ENCODE measurements at places on chromosomes 16 and 17. TPM values are rescaled to one million over a fixed set of nuclear protein-coding genes. Genes with fewer than 3 reads are reported as not detected.

CMTM2 gene
- not detected for total RNA-seq

RNF222 gene
- not detected for total RNA-seq

KLHL10 gene
- not detected for total RNA-seq

FBXW10 gene
- total RNA-seq, result 0.08 TPM

USP6 gene
- 0.05 TPM for total RNA-seq

ITGB3 gene
- 3.3 TPM for total RNA-seq

ABCA3 gene
- total RNA-seq, result 6.9 TPM

AIPL1 gene
- not detected for total RNA-seq

SLC52A1 gene
- total RNA-seq, result not detected

MAF gene
- total RNA-seq, result 11.5 TPM

DNA sequence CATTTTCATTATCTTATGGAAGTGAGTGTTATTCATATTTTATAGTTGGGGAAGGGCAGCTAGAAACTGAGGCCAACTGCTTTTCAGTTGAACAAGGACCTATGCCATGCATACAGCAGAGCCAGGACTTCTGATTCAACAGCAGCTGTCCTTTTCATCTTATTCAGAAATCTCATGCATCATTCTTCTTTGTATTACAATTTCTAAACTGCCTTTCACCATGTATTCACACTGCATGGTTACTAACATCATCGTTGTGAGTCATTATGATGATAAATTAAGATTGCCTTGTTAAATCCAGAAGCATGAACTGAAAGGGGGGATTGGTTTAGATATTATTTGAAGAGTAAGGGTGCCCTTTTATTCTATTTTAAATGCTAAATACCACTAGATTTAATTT is 1470.1 kb upstream of the GOT2 start:
- H3K27me3 ChIP-seq, result no peaks in the 10 kb centered on the region
- DNase-seq, result no peak
- no peak overlapping the region for H3K27ac ChIP-seq
- no peaks in the 10 kb centered on the region for H3K4me1 ChIP-seq

DNA sequence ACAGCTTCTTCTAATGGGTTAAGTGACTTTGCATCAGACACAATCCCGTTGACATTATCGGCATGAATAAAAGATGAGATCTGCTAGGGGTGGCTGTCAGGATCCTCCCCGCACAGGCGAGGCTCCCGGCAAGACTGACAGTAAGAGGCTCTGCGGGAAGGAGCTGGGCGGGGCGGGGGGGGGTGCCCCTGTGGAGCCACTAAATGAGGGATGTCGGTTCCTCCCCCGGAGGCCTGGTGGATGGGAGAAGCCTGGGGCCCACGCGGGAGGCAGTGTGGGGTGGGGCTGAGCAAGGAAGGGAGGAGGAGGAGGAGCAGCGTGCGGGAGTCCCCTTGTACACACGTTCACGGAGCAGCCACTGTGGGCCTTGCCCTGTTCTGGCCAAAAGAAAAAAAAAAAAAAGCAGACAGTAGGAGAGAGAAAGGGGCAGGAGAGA is 190.9 kb upstream of the GSE1 start:
- no peak overlapping the region for H3K4me3 ChIP-seq
- peaks cover 10% of the 10 kb centered on the region for H3K27me3 ChIP-seq
- peaks cover 9% of the 10 kb centered on the region for H3K4me1 ChIP-seq
- peak; percentile 2 for DNase-seq

DNA sequence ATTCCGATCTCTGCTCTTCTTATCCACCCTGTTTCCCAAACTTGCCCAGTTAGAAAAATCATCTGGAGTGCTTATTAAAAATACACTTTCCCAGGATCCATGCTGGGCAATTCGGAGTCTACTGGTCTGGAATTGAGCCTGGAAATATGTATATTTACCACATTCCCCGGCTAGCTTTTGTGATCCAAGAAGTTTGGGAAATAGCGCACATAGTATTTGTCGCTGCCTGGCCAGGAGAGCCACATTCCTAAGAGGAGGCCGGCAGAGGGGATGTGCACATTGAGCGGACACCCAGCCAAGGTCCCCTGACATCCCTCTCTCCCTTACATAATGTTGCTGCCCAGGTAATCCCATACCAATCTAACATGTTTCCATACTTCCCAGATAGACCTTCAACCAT is 62.1 kb upstream of the TMEM97 start:
- no peaks in the 10 kb centered on the region for H3K36me3 ChIP-seq
- no peak overlapping the region for H3K4me3 ChIP-seq
- no peak overlapping the region for H3K27ac ChIP-seq
- peaks cover 2% of the 10 kb centered on the region for H3K4me1 ChIP-seq

DNA sequence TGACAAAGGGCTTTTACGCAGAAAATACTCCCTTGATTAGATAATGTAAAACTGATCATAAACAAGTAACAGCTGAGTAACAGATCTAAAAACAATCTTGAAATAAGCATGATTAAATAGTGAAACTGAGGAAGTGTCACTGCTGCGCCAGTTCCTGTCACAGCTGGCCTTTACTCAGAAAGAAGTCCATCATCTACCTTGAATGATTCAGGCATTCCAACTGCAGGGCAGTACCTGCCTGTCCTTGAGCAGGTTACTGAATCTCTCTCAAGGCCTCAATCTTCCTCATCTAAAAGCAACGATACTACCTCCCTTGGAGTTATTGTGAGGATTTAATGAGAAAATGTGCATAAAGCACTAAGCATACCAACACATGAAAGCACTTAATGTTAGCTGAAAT is 12.7 kb downstream of the PHLPP2 start:
- no peak overlapping the region for H3K4me3 ChIP-seq
- H3K4me1 ChIP-seq, result peaks cover 6% of the 10 kb centered on the region
- no peaks in the 10 kb centered on the region for H3K27me3 ChIP-seq
- H3K27ac ChIP-seq, result no peak overlapping the region
- no peak for DNase-seq
- peaks cover 4% of the 10 kb centered on the region for H3K36me3 ChIP-seq

- H3K27ac ChIP-seq, result no peak overlapping the region
- H3K27me3 ChIP-seq, result peaks cover 66% of the 10 kb centered on the region
- no peaks in the 10 kb centered on the region for H3K36me3 ChIP-seq
- H3K4me3 ChIP-seq, result no peak overlapping the region
- DNase-seq, result no peak
- H3K4me1 ChIP-seq, result peaks cover 3% of the 10 kb centered on the region
Observed at GRCh38 chr17:34366010-34366409, 3.0 kb upstream of the CCL1 start.

GRCh38 chr17:55582897-55583296 is 71.6 kb upstream of the SMIM36 start:
- no peaks in the 10 kb centered on the region for H3K36me3 ChIP-seq
- no peak for DNase-seq
- no peaks in the 10 kb centered on the region for H3K27me3 ChIP-seq

DNA sequence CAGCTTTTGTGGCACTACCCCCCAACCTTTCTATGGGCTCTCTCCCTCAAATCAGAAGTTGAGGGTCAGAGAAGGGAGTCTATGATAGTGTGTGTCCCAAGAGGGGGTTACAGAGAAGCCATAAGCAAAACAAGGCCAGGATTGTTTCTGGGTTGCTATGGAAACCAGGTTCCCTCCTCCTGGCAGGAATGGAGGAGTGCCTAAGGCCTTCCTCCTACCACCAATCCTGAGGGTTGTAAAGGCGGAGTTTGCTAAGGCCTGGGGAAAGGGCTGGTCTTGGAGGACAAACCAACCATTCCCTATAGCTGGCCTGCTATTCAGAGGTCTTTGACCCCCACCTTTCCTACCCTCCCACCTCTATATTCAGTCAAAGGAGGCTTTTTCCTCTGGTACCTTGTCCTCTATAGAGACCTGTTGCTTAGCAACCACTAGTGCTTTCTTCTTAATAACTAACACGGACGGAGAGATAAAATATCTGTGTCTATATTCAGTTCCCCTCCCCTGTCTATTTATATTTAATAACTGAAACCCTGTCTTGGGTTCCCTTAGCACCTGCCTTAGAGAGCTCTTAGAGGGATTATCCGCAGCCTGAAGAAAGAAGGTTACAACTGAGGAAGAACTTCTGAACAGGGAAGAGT is 43.4 kb downstream of the NEUROD2 start:
- DNase-seq, result no peak
- no peak overlapping the region for H3K27ac ChIP-seq
- no peaks in the 10 kb centered on the region for H3K27me3 ChIP-seq
- no peak overlapping the region for H3K4me3 ChIP-seq

DNA sequence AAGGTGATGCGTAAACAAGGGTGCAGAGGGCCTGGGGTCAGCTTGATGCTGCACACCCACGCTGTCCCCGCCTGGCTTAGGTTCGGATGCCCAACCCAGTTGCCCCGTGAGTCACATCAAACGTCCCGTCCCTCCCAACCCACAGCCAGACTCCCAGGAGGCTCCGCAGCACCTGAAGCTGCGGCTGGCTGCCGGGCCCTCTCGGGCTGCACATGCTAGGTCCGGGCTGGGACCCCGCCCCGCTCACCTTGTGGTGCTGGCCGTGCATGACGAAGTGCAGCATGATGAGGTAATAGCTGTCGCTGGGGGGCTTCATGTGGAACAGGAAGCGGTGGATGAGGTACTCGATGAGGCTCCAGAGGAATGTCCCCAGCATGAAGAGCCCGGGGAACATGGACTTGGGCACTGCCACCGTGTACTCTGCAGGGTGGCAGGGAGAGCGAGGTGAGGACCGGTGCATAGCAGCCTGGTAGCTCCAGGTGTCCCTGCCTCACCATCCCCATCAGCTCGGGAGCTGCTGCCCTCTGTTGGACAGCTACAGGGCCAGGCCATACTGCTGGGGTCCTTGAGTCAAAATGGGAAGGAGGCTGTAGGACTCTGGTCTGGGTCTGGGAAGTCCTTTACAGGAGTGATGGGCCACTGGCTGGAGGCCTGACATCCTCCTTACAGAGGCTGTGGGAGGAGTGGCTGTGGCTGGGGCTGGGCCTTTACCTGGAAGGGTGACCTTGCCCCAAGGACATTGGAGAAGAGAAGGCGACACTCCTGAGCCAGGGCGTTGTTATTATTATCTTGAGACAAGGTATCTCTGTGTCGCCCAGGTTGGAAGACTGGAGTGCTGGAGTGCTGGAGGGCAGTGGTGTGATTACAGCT is 18.3 kb upstream of the MLKL start:
- H3K4me1 ChIP-seq, result no peaks in the 10 kb centered on the region
- DNase-seq, result no peak
- no peak overlapping the region for H3K4me3 ChIP-seq
- peaks cover 35% of the 10 kb centered on the region for H3K27me3 ChIP-seq
- H3K27ac ChIP-seq, result no peak overlapping the region

- no peak overlapping the region for H3K27ac ChIP-seq
- no peaks in the 10 kb centered on the region for H3K4me1 ChIP-seq
- H3K27me3 ChIP-seq, result peaks cover 32% of the 10 kb centered on the region
- no peak for DNase-seq
- H3K36me3 ChIP-seq, result no peaks in the 10 kb centered on the region
Observed at GRCh38 chr16:80527297-80527696, 13.5 kb upstream of the DYNLRB2 start.

DNA sequence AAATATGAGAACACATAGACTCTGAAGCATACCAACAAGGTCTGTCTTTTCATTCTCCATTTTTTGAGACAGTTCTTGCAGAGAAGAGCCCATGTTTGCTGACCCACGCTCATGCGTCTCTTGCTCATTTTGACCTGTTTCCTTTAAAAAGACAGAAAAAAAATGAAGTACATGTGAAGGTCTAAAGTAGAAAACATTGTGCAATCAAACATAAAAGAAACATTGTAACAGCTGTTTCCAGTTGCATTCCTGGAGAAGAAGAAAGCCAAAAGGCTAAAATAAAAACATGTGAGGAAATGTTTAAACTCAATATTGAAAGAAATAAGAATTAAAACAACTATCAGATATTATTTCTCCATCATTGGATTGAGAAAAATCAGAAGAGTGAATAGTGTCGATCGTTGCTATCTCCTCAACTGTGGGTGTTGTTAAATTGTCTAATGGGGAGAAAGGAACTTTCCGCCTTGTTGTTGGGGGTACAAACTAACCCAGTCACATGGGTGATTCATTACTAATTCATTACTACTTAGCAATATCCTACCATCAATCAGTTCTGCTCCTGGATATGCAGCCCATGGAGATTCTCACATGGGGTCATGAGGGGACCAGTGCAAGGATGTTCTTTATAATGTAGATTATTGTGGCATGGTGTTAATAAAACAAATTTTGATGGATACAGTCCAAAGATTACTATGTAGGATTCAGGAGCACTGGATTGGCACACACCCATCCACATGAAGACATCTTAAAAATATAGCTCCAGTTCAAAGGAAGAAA is 9.5 kb downstream of the ABCA9 start:
- DNase-seq, result no peak
- H3K4me3 ChIP-seq, result no peak overlapping the region
- H3K36me3 ChIP-seq, result peaks cover 12% of the 10 kb centered on the region
- no peaks in the 10 kb centered on the region for H3K27me3 ChIP-seq
- peaks cover 19% of the 10 kb centered on the region for H3K4me1 ChIP-seq
- peak overlapping the region; percentile 45 for H3K27ac ChIP-seq

GRCh38 chr16:15885560-15886001 is 2.8 kb downstream of the CEP20 start:
- H3K36me3 ChIP-seq, result peaks cover 25% of the 10 kb centered on the region
- no peak overlapping the region for H3K27ac ChIP-seq
- H3K4me3 ChIP-seq, result no peak overlapping the region
- H3K4me1 ChIP-seq, result peaks cover 38% of the 10 kb centered on the region

DNA sequence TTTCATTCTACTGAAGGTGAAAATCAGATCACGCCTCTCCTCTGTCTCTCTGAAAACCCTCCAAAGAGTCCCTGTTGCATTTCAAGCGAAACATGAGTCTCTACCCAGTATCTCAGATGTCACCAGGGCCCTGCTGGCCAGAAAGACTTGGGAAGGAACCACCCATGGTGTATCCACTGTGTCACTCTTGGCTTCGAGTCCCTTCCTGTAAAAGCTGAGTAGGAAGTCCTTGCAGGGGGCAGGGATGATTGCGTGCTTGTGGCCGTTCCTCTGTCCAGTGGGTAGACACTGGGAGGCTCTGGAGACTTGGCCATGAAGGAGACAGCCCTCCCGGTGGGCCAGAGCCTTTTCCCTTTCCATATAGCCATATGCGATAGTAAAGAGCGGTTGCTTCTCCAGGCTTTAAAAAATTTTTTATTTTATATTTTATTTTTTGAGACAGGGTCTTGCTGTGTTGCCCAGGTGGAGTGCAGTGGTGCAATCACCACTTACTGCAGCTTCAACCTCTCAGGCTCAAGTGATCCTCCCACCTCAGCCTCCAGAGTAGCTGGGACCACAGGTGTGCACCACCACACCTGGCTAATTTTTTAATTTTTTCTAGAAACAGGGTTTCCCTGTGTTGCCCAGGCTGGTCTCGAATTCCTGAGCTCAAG is 19.0 kb upstream of the RMI2 start:
- peak overlapping the region; percentile 12 for H3K27ac ChIP-seq
- no peak for DNase-seq
- H3K27me3 ChIP-seq, result no peaks in the 10 kb centered on the region
- peaks cover 31% of the 10 kb centered on the region for H3K4me1 ChIP-seq
- no peaks in the 10 kb centered on the region for H3K36me3 ChIP-seq

- H3K27me3 ChIP-seq, result peaks cover 17% of the 10 kb centered on the region
- no peak overlapping the region for H3K27ac ChIP-seq
- DNase-seq, result no peak
- H3K36me3 ChIP-seq, result peaks cover 41% of the 10 kb centered on the region
Observed at GRCh38 chr17:5110816-5111215, 862 bp downstream of the ZNF232 start.

- no peaks in the 10 kb centered on the region for H3K36me3 ChIP-seq
- no peak for DNase-seq
- peaks cover 4% of the 10 kb centered on the region for H3K27me3 ChIP-seq
- H3K4me3 ChIP-seq, result no peak overlapping the region
Observed at GRCh38 chr16:87854907-87855683, 14.2 kb downstream of the SLC7A5 start.

GRCh38 chr16:31038993-31039392 is 5.6 kb downstream of the STX4 start:
- no peak for DNase-seq
- H3K4me3 ChIP-seq, result no peak overlapping the region
- H3K4me1 ChIP-seq, result peaks cover 24% of the 10 kb centered on the region
- no peaks in the 10 kb centered on the region for H3K27me3 ChIP-seq

All from left ventricle myocardium inferior (tissue), 1 donor.